ENCODE measurements at places on chromosomes 12 and 14.

DNA sequence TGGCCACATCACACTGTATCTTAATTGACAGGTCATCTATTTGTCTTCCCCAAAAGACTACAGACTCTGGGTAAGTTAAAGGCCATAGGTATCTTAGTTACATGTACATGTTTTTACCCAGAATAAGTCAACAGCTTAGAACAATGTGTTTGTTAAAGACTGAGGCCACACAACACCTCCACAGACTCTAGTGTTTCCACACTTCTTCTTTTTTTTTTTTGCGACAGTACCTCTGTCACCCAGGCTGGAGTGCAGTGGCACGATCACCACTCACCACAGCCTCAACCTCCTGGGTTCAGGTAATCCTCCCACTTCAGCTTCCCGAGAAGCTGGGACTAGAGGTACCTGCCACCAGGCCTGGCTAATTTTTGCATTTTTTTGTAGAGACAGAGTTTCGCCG lies 1.3 kb downstream of the GPN3 start:
- DNase-seq: no peak

DNA sequence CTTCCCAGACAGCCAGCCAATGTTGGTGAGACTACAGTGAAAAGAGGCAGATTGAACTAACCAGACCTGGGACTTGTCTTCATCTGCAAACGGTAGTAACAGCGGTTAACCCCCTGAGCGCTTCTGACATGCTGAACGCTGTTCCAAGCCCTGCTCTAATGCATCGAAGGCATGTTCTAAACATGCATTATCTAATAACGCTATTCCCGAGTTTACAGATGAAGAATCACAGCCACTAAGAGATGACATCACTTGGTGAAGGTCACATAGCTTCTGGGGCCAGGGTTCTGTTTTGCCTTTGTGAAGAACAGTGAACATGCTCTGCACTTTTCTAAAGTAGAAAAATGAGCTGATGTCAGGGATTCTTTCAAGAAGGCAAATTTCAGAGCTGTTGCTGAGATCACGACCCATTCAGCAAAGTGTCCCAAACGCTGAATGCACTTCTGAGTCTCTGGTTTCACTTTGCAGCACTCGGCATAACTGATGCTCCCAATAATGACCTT lies 56.0 kb downstream of the FOS start:
- no peak for DNase-seq

DNA sequence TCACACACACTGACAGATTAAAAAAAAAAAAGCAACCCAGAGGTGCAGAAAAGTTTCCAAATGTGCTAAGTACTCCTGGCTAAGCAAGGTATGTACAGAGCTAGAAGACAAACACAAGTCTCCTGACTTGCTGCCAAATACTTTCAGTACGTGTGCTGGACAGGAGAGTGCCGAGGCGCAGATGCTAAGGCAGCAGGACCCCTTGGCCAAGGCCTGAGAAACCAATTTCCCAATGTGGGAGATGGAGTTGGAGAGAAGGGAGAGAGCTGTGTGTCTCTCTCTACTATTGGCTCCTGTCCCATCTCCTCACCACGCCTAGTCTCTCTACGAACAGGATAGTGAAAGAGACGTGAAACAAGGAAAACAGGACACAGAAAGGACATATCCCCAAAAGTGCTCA lies 5.3 kb downstream of the SPRYD3 start:
- DNase-seq: no peak

DNA sequence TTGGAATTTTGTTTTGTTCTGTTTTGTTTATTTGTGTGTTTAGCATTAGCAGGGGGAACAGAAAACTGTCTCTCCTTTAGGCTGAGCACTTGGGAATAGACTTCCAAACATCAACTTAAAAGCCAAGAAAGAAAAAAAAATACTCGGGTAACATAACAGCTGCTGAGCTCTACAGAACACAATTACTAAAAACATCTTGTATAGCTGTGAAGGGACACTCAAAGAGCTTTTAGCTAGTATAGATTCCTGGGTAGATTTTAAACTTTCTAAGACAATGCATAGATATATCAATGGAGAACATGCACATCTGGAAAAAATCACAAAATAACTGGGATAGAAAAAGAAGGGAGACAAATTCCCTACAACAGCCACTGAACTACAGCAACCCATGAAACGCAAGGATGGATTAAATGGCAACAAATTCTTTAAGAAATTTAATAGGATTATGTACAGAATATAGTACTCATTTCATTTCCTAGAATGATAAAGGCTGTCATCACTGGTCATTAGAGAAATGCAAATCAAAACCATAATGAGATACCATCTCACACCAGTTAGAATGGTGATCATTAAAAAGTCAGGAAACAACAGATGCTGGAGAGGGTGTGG lies 174.3 kb upstream of the KRR1 start:
- no peak for DNase-seq

DNA sequence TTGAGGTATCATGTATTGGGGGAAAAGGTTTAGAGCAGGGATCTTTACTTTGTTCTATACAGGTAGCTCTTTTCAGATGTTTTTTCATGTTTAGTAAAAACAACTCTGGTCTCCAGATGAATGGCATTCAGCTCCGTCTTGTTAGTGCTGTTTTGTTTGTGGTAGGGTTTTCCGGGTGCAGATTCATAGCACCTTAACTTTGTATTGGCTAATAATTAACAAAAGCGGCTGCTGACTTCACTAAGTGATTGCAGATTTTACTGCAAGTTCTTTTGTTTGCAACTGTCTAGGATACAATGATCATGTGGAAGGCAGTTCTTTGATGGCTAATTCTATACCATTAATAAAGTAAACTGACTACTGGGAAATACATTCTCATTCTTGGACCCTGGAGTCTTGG lies 32.2 kb upstream of the BHLHE41 start:
- no peak for DNase-seq

DNA sequence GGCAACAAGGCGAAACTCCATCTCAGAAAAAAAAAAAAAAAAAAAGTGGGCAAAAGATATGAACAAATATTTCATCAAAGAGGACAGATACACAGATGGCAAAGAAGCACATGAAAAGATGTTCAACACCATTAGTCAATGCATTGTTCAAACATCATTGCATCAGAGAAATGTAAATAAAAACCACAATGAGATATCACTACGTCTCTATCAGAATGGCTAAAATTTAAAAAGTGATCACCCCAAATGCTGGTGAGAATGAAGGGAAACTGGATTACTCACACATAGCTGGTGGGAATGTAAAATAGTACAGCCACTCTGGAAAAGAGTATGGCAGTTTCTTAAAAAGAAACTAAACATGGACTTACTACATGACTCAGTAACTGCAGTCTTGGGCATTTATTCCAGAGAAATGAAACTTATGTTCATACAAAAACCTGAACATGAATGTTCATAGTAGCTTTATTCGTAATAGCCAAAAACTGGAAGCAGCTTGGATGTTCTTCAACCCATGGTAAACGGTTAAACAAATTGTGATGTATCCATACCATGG lies 3.6 kb downstream of the L2HGDH start:
- no peak for DNase-seq

GRCh38 chr12:86122846-86123468 lies 133.2 kb downstream of the MGAT4C start:
- DNase-seq: no peak

GRCh38 chr14:57060276-57060955 lies 208.3 kb downstream of the EXOC5 start:
- DNase-seq: no peak

- DNase-seq: no peak
Measured at GRCh38 chr12:120156315-120157259, 37.9 kb downstream of the GCN1 start.

Measured in retinal pigment epithelial cell (primary cell).